ENCODE measurements at places on chromosomes 7 and 10. TPM values are rescaled to one million over a fixed set of nuclear protein-coding genes. Genes with fewer than 3 reads are reported as not detected.

DNA sequence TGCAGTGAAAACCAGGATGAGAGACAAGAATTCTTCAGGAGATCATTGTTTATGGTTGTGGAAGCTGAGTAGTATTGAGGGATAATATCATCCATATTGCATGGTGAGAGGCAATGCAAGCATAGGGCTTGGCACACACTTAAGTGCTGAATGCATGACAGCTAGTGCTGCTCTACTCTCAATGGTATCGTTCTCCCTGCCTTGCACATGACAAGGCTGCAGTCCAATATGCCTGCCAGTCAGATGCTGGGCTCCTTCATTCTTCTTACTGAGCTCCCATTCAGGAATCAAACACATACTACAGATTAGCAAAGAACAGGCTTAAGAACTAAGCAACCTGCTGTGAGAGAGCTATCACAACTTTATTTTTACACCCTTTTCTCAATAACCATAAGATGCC, 72.2 kb downstream of the SORCS1 start:
- no peak for DNase-seq
- no peak overlapping the region for H3K4me3 ChIP-seq
- H3K27ac ChIP-seq = no peak overlapping the region

DNA sequence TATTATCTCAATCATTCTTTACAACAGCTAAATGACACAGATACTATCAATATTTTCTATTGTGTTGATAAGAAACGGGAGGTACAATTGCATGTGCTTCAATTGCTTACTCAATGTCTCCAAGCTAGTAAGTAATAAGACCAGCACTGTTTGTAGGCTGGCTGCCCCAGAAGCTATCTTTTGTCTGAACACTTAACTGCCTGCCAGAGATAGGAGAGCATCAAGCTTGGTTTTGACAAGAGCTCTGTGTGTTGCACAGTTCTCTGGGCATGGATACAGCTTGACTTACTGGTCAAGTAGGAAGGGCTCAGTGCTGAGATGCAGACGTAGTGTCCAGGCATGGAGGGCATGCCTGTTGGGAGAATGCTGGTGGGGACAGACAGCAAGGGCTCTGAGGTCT, 26.3 kb upstream of the CAPZA2 start:
- no peak for DNase-seq
- no peak overlapping the region for H3K27ac ChIP-seq
- H3K4me1 ChIP-seq = no peaks in the 10 kb centered on the region
- H3K27me3 ChIP-seq = no peaks in the 10 kb centered on the region
- no peak overlapping the region for H3K4me3 ChIP-seq

The SFRP5 gene
- 2.4 TPM for total RNA-seq

GRCh38 chr10:78527296-78527695, 493.6 kb downstream of the RPS24 start:
- DNase-seq = no peak
- no peaks in the 10 kb centered on the region for H3K27me3 ChIP-seq
- peaks cover 12% of the 10 kb centered on the region for H3K4me1 ChIP-seq
- peaks cover 5% of the 10 kb centered on the region for H3K36me3 ChIP-seq
- H3K27ac ChIP-seq = no peak overlapping the region

The TWIST1 gene
- total RNA-seq = 0.37 TPM

The RNF32 gene
- 1.3 TPM for total RNA-seq

DNA sequence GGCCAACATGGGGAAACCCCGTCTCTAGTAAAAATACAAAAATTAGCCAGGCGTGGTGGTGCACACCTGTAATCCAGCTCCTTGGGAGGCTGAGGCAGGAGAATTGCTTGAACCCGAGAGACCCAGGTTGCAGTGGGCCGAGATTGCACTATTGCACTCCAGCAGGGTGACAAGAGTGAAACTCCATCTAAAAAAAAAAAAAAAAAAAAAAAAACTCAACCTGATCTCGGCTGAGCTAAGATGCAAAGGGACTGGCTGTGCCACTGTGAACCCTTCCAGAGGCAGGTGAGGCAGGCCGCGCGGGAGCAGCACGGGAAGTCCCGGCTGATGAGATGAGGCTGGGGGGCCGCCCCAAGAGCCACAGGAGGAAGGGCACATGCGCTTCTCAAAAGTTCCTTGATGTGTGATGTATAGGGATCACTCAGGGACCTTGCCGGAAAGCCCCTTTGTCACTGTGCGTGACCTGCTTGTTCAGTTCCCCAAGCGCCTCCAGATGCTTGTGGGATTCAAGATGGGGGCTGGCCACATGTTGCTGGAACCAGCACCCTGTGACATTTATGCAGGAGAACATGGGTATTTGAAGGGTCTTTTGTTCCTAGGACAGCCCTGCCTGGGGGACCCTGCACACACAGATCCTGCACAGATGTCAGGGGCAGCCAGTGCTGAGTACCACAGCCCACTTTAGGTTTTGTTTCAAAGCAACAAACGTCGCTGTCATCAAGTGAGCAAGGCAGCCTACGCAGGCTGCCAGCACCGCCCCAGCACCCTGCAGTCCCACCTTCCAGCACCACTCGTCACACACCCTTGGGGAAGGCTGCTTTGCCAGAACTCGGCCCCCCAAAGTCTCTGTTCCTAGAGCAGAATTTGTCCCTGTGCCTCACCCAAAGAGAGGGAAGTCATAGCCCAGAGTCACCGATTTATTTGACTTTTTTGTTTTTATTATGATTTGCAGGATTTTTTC, 74.8 kb upstream of the SH2B2 start:
- H3K27me3 ChIP-seq = no peaks in the 10 kb centered on the region
- H3K4me3 ChIP-seq = no peak overlapping the region
- H3K4me1 ChIP-seq = no peaks in the 10 kb centered on the region
